Bone marrow (tissue), 2 donors: ENCODE measurements at places on chromosomes 5 and 9.

GRCh38 chr5:54206580-54207229, 103.7 kb downstream of the ARL15 start:
- no peak for DNase-seq

DNA sequence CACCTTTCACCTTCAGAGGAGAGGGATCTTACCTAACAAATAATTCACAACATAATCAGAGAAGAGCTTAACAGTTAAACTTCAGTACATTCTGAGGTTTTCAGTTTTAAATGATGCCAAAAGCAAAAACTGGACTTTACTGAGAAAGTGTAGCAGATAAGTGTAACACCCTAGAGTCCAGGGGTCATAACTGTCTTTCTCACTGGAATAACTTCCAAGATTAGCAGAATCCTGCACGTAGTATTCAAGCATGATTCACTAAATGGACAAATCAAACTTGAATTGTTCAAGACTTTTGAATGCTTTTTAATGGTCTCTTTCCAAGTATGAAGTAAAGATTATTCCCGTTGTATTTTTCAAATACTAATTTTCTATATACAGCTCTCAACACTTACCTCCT, 180.1 kb upstream of the NREP start:
- DNase-seq, result no peak

DNA sequence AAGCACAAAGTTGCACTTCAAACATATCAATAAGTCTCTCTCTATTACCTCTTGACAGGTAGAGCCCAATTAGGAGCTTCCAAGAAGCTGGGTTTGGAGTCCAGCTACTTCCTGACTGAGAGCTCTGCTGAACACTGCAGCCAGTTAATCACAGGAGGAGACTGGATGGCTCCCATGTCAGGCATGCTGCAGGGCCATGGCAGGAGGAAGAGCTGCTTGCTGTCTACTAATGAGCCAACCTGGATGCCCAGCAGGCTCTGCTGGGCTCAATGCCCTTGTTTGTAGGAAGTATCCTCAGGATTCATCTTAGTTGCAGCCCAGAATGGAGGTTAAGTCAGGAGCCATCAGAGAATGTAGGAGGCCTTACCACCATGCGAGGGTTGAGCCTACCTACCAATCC, 91.9 kb downstream of the TMEM215 start:
- DNase-seq, result no peak

GRCh38 chr9:134204991-134205578, 40.7 kb upstream of the RNU6ATAC start:
- DNase-seq, result no peak

DNA sequence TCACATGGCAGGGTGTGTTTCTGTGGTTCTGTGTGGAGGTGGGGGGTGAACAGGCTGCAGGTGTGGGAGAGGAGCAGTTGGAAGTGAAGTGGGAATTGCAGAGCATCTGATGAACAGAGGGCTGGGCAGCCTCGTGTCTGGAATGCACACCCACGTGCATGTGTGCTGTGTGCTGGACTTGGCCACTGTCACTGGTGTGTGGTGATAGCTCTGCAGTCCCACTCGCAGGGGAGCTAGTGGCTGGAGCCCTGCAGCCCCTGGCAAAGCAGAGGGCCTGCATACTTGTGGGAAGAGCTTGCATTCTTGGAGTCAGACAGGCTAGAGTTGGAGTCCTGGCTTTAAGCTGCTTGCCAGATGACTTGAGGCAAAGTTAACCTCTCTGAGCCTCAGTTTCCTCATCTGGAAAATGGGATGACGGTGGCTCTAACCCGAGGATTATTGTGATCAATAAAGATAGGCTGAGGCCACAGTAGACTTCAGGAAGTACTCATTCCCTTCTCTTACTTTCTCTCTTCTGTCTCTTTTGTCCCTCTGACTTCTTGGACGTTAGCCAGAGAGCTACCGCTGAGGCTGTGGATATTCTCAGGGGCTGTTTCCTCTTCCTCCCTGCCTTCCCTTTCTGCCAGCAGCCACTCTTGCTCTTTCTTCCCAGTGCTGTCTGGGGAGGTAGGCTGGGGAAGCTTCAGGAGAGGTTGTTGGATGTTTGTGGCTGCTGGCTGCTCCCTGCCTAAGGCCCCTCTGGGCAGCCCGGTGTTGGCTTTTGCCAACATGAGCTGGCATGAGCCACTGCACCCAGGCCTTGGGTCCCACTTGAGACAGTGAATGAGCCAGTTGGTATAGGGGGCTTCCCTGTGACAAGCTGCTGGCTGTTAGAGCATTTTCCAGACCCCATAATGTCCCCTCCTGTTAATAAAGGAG, 18.3 kb downstream of the PSAT1 start:
- DNase-seq, result no peak

DNA sequence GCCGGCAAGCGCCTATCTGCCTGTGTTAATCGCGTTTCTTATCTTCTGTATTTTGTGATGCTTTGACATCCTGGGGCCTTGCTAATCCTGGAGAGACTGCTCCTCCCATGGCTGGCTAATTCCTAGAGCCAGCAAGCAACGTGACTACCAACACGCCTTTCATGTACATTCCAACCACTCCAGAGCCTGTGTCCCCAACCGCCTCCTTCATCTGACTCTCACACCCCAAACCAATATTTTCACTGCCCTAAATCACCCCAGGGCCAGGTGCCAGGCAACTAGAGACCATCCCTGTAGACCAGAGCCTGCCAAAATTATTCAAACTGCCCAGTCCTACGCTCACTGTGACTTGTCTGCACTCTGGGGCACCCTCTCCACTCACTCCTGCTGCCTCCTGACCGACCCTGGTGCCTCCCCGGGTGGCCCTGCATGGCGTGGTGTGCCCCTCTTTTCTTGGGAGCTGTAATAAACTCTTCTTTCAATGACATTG, 50.5 kb upstream of the COL5A1 start:
- no peak for DNase-seq

GRCh38 chr9:113772121-113772810, 103.8 kb upstream of the ZNF618 start:
- no peak for DNase-seq

GRCh38 chr5:154444556-154445421, 1.0 kb upstream of the SAP30L start:
- no peak for DNase-seq

DNA sequence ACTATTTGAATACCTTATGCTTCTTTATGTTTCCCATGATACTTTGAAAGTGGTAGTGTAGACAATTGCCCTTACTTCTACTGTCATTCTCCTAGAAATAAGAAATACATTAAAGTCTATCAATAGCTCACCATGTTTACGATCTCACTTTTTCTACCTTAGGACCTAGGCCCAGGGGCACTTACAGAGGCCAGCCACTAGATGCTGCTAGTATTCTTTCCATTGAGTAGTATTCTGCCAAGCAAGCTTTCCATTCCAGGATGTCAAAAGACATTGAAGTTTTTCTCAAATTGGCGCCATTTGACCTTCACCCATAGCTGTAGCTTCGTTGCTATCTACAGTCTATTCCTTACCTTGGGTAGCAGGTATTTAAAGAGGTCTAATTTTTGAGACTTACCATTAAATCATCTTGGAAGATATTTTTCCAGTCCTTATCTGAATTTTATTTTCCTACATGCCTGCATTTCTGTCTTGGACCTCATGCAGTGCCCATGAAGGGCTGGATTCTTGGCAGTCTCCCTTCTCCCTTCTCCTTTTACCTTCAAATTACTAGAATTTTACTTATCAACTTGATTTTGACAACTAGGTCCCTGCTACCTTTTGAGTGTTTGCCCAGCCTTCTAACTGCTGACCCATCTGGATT, 246.0 kb upstream of the NUDT12 start:
- no peak for DNase-seq

DNA sequence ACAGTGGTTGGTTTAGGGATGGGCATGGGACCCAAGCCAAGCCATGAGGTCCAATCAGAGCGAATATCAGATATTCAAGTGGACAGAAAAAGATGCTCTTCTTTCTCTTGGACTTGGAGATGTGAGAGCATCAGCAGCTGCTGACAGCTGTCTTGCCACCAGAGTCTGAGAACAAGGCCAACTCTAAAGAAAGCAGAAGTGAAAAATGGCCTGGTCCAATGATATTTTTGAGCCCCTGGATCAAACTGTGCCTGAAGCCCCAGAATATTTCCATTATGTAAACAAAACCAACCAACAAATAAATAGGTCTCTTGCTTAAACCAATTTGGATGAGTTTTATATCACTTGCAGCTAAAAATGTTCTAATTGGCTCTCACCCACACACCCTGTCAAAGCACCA, 30.7 kb upstream of the JADE2 start:
- no peak for DNase-seq

- DNase-seq, result no peak
Measured at GRCh38 chr5:103561685-103562452, 720 bp downstream of the NUDT12 start.

DNA sequence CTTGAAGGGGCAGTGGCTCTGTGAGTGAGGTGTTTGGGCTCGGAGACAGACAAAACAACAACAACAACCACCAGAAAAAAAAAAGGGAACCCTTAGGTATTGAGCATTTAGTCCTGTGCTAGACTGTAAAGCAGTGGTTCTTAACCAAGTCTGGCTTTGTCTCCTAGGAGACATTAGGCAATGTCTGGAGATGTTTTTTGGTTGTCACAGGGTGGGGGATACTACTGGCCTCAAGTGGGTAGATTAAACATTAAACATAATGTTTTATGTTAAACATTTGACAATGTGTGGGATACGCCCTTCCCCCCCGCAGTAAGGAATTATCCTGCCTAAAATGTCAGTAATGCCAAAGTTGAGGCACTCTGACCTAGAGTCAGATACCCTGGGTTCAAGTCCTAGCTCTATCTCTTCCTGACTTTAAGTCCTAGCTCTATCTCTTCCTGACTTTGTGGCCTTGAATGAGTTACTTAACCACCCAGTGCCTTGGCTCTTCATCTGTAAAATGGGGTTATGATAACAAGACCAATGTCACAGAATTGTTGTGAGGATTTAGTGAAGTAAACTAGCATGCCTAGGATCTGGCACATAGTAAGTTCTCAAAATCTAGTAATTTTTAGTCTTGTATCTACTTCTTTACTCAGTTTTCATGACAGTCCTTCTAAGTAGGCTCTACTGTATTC, 1.8 kb downstream of the TRIM32 start:
- DNase-seq, result no peak

DNA sequence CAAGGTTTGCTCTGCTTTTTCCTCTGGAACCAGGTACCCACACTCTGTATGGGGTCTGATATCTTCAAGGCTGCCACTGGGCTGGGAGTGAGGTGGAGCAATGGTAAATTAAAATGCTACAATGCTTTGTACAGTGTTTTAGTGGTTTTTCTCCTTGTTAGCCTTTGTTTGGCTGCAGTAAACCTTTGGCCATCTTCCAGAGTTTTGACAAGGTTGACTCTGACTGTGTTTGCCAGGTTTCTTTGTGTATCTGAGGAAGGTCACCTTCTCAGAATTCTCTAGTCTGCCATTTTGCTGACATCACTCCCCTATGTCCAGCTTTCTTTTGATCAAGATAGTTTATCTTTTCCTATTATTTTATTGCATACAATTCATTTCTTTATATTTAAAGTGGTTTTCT, 11.2 kb downstream of the SPATA31D1 start:
- DNase-seq, result no peak

DNA sequence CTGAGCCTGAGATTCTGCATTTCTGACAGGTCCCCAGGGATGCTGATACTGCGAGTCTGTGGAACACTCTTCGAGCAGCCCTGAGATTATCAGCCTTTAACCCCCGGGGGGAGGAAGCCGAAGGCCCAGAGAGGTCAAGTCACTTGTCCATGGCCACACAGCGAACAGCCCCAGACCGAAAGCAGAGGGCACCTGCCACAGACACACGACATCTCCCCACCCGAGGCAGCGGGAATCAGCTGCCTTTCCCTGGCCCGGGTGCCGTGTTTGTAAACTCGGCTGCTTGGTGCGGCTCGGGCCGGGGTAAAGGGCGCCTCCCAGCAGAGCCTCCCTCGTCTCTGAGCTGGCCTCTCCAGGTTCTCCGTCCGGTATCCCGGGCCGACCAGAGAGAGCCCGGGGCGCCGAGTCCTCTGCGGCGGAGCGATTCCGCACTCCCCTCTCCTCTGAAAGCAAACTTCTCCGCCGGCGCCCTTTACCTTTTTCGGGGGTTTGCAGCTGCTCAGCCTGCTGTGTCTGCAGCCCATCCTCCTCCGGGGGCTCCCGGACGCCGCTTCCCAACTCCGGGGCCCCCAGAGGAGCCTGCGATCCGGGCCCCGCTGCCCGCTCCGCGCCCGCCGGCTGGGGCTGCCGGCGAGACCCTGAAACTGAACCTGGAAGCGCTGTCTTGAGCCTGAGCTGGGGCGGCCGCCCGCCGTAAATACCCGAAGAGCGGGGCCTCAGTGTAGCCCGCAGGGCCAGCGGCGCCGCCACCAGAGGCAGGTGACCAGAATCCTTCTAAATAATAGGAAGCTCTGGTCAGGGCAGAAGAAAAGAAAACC, at the start of gene CCDC69:
Gene CCDC69 (minus strand): TSS at position 646 of the 818 bp plus-strand sequence. CDS start 122 bp downstream, at position 524.
- DNase-seq, result peak; percentile 56

DNA sequence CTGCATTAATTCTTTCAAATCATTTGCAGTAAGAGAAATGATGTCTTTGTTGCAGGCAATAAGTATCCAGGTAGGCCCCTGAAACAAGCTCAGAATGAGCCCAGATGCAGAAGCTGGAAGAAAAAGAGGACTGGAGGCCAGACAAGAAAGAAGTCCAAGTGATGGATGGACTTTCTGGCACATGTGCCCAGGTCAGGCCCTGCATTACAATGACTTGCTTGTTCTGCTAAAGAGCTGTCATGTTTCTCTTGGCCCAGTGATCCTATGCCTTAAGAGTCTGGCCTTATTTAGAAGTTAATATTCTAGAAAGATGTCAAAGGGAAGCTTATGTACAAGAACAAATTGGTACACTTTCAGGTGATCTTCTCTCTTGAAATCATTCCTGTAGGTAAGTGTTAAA, 64.8 kb downstream of the DPYSL3 start:
- no peak for DNase-seq
